ENCODE measurements at places on chromosomes 13 and 19.

DNA sequence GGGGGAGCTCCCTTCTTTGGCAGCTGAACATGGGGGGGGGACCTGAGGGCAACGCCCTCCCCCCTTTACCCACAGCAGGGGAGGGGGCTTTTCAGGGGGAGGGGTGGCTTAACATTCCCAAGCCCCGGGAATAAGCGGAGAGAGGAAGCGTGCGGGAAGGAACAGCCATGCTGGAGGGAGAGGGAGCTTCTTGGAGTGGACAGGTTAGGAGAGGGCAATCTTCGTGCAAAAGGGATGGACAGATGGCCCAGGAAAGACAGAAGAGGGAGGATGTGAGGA lies 10.8 kb downstream of the C19orf81 start:
- peak; percentile 64 for DNase-seq

- no peak for DNase-seq
Measured at GRCh38 chr13:26590951-26591350, 33.5 kb downstream of the WASF3 start.

- DNase-seq, result no peak
Measured at GRCh38 chr13:33556828-33557227, 261.1 kb upstream of the RFC3 start.

DNA sequence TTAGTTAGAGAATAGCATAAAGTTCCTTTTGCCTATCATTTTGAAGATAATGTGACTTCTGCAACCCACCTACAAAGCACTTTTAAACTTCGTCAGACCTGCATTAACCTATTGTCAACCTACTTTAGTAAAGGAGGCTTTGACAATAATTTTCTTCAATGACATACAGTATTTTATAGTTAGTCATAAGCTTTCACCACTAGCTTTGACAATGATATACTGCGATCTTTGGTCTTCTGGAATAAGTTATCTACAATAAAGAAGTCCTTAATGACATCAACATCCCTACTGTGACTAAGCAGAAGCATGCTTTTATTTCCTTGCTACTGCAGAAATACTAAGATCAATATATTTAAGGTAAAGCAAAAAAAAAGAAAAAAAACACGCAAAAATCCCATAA lies 9.5 kb downstream of the PCDH17 start:
- no peak for DNase-seq

DNA sequence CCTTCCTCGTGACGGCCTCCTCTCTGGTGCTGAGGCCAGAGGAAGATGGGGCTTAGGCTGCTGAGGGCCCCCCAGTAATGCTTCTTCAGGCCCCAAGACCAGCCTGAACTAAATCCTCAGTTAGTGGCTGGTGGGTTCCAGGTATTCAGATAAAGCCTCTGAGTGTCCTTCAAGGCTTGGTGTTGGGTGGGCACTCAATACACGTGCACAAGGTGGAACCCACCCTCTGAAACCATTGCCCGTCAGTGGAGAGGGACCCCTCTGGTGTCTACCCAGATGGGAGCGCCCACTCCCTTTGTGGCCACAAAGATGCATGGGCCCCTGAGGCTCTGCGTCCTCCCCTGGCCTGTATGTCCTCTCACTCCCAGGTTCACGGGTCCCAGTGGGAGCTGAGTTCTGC lies 79.0 kb downstream of the IER2 start:
- no peak for DNase-seq

DNA sequence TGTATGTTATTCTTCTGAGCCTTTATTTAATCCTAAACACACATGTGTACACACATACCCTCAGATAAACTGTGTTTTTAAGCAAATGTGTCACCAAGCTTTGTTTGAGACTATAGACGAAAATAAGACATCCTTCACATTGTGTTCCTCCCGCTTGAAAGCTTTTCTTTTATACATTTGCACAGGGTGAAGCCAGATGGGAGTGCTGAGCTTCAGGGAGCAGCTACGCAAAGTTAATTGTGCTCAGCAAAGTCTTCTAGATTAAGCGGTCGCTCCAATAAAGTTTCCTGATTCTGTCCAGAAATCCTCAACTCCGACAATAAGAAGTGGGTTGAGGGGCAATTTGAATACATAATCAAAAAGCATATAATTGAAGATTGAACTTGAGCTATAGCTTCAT lies 117.2 kb upstream of the ARGLU1 start:
- DNase-seq, result peak; percentile 59

DNA sequence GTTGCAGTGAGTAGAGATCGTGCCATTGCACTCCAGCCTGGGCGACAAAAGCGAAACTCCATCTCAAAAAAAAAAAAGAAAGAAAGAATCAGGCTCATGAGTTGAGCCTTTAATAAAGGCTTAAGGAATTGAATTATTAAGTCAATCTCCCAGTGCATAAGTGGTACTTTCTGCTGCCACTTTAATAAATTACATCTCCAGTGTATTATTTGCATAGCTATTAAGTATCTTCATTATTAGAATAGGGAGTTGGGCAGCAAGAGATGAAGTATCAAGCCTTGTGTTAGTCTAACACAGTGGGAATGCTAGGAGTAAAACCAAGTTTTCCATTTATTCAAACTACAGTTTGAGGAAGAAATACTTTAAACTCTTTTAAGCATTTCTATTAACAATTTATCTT lies 15.6 kb upstream of the FAM124A start:
- no peak for DNase-seq

GRCh38 chr19:28196961-28197360 lies 1016.0 kb downstream of the UQCRFS1 start:
- no peak for DNase-seq

DNA sequence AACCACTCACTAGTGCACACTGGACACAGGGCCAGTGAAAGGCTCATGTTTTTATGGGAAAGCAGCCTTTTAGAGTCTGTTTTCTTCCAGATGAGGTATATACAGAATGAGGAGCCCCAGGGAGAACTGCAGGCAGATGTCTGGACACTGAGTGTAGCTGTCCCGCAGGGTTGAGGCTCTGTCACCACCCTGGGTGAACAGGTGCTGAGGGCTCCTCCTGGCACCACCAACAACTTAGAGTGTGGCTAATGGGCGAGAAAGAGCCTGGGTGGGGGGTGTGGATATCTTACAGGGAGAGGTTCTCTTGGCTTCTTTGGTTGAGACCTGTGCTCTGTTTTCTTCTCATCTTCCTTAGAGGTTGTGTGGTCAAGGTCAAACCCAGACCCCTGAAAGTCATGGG lies 202.1 kb upstream of the GPR12 start:
- no peak for DNase-seq

- peak; percentile 84 for DNase-seq
Measured at GRCh38 chr13:41960637-41961465, at the start of gene VWA8. TSS of gene VWA8 (minus strand) at chr13:41961109. CDS start at chr13:41961015, 94 bp downstream.

DNA sequence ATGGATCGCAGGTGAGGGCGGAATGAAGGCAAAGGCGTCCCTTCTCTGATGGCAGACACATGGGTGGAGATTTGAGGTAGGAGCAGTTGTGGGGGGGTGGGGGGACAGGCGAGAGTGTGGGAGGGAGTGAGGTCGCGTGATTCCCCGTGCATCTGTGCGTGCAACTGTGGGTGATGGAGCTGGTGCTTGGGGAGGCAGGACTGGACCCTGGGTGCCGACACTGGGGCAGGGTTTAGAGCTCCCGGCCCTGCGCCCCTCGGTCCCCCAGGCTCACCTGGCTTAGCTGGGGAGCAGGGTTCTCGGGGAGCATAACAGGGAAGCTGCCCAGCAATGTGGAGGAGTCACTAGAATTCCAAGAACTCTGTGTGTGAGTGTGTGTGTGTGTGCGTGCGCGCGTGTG lies 3.4 kb downstream of the TMPRSS9 start:
- DNase-seq, result peak; percentile 38

GRCh38 chr13:30037766-30038165 lies 187.3 kb upstream of the UBL3 start:
- no peak for DNase-seq

DNA sequence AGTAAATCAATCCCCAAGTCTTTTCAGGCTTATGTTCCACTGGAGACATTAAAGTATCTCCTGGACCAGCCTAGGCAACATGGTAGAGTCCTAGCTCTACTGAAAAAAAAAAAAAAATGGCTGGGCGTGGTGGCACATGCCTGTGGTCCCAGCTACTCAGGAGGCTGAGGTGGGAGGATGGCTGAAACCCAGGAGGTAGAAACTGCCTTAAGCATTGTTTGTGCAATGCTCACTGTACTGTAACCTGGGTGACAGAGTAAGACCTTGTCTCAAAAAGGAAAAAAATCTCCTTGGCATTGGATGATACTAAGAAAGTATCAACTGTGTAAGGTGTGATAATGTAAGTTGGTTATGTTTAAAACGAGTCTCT lies 8.8 kb downstream of the KLK8 start:
- no peak for DNase-seq

- DNase-seq, result no peak
Measured at GRCh38 chr13:65468628-65469027, 1761.5 kb downstream of the PCDH9 start.

GRCh38 chr13:44400736-44401135 lies 27.1 kb downstream of the SERP2 start:
- no peak for DNase-seq

DNA sequence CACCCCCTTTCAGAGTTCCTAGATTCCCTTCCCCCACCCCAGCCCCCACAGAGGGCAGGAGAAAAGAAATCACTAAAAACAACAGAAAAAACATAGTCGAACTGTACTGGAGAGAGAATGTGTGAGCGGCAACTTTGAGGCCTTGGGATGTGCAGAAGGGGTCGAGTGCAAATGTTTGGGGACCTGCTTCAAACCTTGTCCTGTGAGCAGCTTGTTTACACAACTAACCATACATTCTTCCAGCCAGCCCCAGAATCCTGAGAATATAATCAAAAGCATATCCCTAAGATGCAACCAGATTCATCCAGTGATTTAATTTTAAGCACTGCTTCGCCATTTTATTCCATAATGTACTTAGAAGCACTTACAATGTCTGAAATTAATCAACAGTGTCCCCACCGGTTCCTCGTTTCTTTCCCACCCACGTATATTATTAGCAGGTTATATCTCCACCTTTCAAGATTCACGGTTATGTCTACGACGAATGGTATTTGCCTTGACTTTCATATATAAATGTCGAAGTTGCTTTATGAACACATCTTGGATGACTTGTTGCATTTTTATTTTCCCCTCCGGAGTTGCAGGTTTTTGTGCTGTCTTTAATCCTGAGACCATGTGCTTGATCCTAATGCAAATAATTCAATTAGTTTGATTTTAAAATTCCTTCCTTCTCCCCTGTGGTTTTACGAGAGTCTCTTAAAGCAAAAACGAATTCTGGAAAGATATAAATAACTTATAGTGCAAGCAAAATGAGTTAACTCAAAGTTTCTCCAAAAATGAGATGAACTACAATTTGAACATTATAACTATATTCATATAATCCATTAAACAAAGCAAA lies 107.6 kb downstream of the ZIC5 start:
- DNase-seq, result no peak

GRCh38 chr13:37546087-37546486 lies 52.5 kb downstream of the POSTN start:
- no peak for DNase-seq

DNA sequence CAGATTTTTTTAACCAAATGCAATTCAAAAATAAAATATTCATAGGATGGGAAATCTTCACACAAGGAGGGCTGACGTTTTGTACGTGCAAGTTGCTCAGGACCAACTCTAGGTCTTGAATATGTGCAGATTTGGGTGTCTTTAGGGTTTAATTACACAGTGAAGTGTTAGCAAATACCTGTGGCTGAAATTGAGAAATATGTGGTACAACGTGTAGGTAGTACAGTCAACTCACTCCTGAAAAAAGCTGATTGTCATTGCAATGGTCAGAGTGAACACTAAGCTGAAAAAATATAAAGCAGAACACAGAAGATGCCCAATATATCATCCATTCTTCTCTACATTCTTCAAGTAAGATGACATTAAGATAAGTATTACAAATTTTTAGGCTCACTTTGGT lies 314.3 kb downstream of the SLITRK1 start:
- no peak for DNase-seq

- DNase-seq, result no peak
Measured at GRCh38 chr19:57269515-57270250, 10.6 kb upstream of the ZNF460 start.

DNA sequence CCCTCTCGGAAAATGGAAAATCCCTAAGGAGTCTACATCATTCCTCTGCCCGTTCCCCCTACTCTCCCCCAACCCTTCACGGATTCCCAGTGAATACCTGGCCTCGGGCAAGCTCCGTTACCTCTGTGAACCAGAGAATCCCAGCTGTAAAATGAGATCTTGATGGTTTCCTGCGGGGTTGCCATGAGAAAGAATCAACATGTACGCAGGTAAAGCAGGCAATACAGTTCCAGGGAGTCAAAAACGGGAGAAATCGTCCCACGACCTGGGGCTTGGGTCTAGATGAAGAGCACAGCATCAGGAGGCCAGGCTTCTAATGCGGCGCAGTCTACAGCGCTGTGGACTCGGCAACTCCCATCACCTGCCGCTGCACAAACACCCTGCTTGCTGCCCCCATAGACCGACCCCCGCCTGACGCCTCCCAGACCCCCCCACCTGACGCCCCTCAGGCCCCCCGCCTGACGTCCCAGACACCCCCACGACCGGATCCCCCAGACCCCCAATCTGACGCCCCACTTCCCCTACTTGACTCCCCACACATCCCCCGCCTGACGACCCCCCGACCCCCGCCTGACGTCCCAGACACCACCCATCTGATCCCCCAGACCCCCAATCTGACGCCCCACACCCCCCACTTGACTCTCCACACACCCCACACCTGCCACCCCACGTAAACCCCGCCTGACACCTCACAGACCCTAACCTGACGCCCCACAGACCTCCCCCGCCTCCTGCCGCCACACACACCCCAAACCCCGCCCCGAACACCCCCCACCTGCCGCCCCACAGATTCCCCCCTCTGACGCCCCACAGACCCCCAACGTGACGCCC lies 680 bp downstream of the LIG4 start:
- peak; percentile 51 for DNase-seq

DNA sequence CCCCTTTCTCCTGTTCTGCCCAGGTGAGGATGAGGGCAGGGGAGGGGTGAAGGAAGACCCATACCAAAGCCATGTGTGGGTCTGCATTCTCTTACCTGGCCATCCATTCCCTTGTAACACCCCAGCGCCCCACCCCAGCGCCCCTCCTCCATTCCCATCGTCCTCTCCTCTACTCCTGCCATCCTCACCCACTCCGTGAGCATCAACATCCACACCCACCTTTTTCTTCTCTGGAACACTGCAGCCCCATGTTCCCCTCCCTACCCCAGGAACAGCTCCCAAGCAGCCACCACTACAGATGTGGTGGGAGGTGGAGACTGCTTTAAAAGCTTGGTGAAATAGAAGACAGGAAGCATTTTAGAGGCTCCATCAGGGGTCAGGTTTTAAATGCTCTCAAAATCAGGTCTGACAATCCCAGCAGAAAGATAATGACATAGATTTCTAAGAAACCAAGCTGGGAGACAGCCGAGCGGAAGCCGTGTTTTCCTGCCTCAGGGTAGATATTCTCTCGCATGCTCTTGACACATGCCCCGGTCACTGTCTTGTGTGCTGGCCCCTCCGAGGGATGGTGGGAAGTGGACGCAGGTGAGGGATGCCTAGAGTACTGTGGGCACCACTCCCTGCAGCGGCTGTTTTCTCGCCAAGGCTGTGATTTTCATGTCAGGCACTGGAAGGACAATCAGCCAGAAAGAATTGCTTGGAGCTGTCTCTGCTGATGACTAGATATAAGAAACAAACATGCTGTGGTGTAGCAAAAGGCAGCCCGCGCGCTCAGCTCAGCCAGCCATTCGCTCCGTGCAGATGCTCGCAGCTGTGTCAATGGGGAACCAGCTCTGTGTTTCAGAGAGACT lies 9.8 kb downstream of the MEDAG start:
- DNase-seq, result no peak

- DNase-seq, result peak; percentile 69
Measured at GRCh38 chr13:77919246-77919920, 752 bp upstream of the EDNRB start.

GRCh38 chr13:73715911-73716510 lies 418.2 kb downstream of the KLF12 start:
- no peak for DNase-seq
